Cardiac atrium fibroblast (primary cell): ENCODE measurements at places on chromosomes 6 and 20. TPM values are rescaled to one million over a fixed set of nuclear protein-coding genes. Genes with fewer than 3 reads are reported as not detected.

Gene SLCO4A1
- total RNA-seq: 0.32 and 0.54 TPM in 2 replicates

Gene PRKN
- 1.1 and 1.4 TPM in 2 replicates for total RNA-seq

Gene BPIFB2
- not detected in 2 replicates for total RNA-seq

Gene SYCP2
- total RNA-seq: 0.18 and 0.32 TPM in 2 replicates

Gene GTPBP2
- total RNA-seq: 32.7 and 36.5 TPM in 2 replicates

Gene PNLDC1
- not detected in 2 replicates for total RNA-seq

Gene MUCL3
- total RNA-seq: not detected in 2 replicates

Gene TGM3
- not detected in 2 replicates for total RNA-seq
